A673 (cell line): ENCODE measurements at places on chromosomes 6 and 20.

DNA sequence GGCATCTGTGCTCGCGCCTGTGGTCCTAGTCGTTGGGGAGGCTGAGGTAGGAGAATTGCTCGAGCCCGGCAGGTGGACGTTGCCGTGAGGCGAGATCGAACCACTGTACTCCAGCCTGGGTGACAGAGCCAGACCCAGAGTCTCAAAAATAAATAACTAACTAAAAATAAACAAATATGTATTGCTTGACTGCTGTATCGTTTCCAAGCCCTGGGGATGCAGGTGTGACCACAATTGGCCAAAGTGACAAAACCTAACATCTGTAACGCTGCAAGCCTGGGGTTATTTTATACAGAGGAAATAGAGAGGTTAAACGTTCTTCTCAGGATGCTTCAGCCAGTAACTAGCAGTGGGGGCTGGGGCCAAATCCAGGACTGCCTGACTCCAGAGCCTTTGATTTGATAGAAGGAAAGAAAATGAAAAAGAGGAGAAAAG is 1.9 kb upstream of the SRSF3 start:
- no peak for DNase-seq

- DNase-seq = no peak
Observed at GRCh38 chr6:41503827-41504465, 42.2 kb upstream of the FOXP4 start.

GRCh38 chr6:11330413-11330760 is 97.9 kb upstream of the NEDD9 start:
- no peak for DNase-seq

GRCh38 chr20:6979621-6980020 is 212.1 kb downstream of the BMP2 start:
- DNase-seq = no peak

- peak; percentile 79 for DNase-seq
Observed at GRCh38 chr6:89999154-89999553, 104.9 kb downstream of the GJA10 start.

GRCh38 chr6:100175814-100176310 is 181.8 kb upstream of the MCHR2 start:
- DNase-seq = no peak

GRCh38 chr6:73515204-73515655 is 5.6 kb downstream of the EEF1A1 start:
- peak; percentile 40 for DNase-seq

DNA sequence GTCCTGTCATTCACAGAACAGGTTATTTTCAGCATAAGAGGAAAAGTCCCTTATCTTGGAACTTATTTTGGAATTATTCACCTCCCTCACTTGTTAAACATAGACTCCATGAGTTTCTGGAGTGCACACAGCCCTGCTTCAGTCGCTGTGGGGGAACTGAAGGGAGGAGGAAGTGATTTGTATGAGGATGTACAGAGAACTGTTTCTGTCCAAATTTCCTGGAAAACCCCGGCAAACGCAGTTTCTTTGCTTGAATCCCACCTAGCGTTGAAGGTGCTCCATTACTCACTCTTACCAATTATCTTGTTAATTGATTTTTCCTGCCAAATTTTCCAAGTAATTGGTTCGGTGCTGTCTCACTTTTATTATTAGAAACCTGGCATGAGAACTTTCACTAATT is 78.0 kb upstream of the AGPAT4 start:
- no peak for DNase-seq

- DNase-seq = no peak
Observed at GRCh38 chr6:17015144-17015543, 86.7 kb upstream of the STMND1 start.

DNA sequence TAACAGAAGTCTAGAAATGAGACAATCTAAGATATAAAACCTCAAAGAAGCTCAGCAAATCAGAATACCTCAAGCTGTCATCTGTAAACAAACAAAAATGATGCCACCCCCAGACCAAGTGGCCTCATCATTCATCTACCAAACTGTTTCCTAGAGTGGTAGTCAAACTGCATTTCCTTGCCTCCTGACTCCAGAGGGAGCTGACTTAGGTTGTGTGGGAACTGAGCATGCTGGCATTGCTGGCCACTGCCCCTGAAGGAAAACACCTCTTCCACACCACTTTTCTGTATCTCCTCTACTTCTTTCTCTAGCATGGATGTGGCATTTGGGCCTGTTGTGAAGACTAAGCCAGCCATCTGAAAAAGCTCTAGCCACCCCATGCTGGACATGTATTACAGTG is 56.3 kb downstream of the ZHX3 start:
- DNase-seq = no peak

GRCh38 chr6:166286839-166287271 is 21.3 kb downstream of the PRR18 start:
- no peak for DNase-seq

GRCh38 chr6:149368065-149368464 is 32.0 kb upstream of the SUMO4 start:
- no peak for DNase-seq
